Transverse colon (tissue), 4 donors: ENCODE measurements at places on chromosomes 4 and X. TPM values are rescaled to one million over a fixed set of nuclear protein-coding genes. Genes with fewer than 3 reads are reported as not detected.

DNA sequence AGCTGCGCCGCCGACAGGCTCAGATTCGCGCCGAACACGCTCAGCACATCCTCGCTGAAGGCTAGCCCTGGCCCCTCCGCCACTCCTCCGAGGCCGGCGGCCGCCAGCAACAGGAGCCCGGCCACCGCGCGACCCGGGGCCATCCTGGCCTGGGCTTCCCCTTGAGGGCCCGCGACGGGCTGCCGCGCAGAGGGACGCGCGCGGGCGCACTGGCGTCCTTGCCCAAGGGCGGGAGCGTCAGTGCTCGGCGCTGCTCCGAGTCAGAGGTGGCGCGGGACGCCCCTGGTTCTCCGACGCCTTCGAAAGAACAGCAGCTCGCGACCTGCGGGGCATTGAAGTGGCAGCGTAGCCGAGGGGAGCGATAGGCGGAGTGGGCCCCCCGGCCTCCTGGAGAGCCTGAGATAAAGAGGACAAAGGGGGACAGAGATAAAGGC is 745 bp downstream of the SLC39A8 start:
- DNase-seq = peak; percentile 71

- no peak for DNase-seq
Observed at GRCh38 chr4:168741281-168742173, 244.7 kb downstream of the PALLD start.

GRCh38 chr4:32073542-32073941 is 1353.4 kb downstream of the PCDH7 start:
- DNase-seq = no peak

DNA sequence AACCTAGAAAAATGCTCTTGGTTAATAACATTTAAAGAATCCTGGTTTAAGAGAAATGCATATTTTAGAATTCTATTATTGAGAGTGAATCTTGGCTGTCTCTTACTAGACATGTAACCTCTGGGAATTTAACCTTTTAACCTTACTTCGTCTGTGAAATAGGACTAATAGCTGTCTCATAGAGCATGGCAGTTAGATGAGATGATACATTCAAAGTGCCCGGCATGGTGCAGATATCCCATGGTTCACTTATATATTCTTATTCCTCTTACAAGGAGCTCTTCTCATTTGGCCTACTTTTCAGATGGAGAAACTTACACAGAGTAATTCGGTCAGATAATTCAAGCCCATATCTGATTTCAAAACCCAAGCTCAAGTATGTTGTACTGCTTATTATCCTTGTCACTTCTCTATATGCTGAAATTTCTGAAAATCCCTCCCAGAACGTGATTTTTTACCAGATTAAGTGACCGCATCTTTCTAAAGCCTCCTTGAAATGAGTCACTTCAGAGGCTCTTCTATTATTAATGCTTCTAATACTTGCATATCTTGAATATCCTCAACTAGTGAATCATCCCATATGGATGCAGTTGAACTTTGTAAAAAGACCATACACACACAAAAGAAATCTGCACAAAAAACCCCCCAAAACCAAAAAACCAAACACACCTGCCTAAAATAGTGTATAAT is 4.9 kb downstream of the CDKN2AIP start:
- no peak for DNase-seq

DNA sequence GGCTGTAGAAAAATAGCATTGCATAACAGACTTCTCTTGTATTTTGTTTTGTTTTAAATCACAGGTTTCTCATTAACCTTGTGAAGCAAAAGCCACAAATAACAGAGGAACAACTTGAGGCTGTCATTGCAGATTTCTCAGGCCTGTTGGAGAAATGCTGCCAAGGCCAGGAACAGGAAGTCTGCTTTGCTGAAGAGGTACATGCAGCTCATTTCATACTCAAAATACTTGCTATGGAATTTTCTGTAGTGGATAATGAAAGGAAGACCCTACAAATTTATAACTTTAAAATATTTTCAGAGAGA is 17.6 kb downstream of the AFP start:
- no peak for DNase-seq

DNA sequence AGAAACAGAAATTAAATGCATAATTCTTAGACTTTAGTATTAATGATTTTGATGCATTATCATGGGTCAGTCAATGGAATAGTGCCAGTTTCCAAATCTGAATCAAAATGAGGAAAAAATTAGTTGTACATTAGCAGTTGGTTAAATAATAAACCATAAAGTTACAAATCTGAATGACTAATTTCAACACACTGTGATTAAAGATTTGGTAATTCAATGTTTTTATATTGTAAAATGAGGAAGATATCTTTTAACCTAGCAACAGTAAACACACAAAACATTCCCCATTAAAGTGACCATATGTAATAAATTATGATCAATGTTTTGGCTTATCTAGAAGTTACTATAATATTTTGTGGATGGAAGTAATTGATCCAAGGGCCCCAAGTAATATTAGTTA is 1.6 kb downstream of the FBXO8 start:
- no peak for DNase-seq

GRCh38 chrX:88325634-88326033 is 421.4 kb upstream of the CPXCR1 start:
- no peak for DNase-seq

- no peak for DNase-seq
Observed at GRCh38 chr4:147674496-147674895, 9.5 kb downstream of the PRMT9 start.

DNA sequence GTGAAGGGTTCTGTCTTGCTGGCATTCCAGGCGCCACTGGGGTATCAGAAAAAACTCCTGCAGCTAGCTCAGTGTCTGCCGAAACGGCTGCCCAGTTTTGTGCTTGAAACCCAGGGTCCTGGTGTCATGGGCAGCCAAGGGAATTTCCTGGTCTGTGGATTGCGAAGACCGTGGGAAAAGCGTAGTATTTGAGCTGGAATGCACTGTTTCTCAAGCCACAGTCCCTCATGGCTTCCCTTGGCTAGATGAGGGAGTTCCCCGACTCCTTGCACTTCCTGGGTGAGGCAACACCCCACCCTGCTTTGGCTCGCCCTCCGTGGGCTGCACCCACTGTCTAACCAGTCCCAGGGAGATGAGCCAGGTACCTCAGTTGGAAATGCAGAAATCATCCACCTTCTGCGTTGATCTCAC is 40.1 kb downstream of the NOP14 start:
- DNase-seq = no peak

DNA sequence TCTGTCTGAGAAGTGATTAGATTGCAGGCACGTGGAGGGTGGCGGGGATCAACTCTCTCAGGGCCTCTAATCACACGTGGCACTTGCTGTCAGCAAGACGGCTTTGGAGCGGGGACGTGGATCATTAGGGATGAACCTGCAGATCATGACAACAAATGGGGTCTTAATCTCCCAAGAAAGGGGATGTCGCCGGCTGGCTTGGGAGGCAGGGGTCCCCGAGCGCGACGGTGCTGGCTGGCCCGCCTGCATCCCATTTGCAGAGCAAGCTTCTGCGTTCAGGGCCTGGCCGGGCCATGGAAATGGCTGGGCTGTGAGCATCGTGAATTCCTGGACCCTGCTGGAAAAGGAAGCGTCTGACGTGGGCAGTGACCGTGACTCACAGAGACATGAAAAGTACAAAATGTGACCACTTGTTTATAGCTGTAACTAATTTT is 85.1 kb upstream of the SHOX start:
- no peak for DNase-seq

DNA sequence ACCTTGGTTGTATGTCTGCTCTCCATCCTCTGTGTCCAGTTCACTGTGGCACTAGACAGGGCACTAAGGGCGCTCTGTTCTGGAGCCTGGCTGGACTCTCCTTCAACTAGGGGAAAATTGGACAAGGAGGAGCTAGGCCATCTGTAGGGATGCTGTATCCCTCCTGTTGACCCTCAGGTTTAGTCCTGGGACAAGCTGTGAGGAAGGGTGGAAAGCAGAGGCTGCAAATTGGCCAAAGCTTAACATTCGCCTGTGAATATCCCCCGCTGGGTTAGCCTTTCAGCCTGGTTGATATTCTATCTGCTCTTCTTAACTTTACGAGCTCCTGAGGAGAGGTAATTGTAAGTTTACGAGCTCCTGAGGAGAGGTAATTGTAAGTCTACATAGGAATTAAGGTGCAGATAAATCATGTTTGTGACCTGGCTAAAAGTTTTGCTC is 64.4 kb upstream of the ENPEP start:
- peak; percentile 24 for DNase-seq

DNA sequence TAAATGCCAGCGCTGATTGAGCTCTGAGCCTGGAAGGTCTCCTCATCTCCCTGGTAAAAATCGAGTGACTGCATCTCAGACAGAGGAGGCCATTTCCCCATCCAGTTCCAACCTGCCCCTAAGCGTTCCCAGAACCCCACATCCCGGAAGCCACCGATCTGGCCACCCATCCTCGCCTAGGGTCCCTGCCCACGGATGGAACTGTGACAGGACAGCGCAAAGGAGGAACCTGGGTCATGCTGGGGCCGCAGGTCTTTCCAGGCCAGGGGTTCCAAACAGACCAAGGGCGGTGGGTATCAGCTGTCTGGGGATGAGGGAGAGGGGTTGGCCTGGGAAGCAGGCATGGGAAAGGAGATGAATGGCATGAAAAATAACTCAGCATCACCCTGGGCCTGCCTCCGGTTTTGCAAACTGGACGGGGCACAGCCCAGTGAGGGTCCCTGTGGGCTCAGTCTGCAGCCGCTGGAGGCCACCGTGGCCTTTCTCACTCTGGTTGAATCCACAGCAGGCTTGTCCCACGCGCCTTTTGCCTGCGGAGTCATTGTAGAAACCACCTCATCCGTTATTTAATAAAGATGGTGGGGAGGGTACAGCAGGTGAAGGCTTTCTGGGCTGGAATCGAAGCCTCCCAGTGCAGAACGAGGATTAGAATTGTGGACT is 49.1 kb downstream of the ABLIM2 start:
- DNase-seq = no peak

DNA sequence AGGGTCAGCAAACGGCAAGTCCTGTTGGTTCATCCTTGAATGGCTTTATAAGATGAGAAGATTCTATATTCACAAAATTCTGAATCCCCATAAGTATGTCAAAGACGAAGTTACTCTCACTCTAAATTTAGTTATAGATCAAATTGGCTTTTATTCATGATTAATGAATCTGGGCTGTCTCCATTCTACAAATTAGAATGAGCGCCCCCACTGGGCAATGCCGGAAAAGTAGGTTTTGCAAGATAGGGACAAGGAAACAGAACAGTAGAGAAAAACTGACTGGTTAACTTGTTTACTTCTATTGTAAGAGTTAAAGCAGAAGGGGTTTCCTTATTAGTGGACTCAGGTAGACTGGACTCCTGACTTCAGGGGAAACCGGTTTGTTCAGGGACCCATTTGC is 100.3 kb downstream of the F11 start:
- DNase-seq = no peak

- DNase-seq = no peak
Observed at GRCh38 chr4:55754754-55755350, 64.7 kb upstream of the EXOC1L start.

- no peak for DNase-seq
Observed at GRCh38 chrX:154784149-154784995, 20.9 kb downstream of the MPP1 start.

GRCh38 chr4:37690976-37691375 is 4.8 kb upstream of the RELL1 start:
- DNase-seq = no peak

DNA sequence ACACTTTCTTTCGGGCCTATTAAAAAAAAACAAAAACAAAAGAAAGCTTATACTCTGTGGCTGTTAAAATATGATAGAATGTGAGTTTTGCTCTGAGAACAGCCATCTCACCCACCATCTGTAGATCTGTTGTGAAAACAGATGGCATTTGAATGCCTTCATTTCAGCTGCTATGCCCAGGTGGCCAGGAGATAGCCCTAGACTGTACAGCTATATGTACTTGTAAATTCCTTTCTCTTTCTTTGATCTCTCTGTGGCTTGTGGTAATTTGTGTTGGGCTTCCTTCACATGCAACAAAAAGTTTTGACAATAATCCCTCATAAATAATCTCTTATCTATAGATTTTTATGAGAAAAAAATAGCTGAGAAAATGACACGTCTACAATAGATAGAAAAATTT is 38.1 kb downstream of the PNPLA4 start:
- no peak for DNase-seq

- no peak for DNase-seq
Observed at GRCh38 chr4:123696687-123697086, 300.1 kb downstream of the SPRY1 start.

GRCh38 chrX:124240422-124240821 is 92.0 kb upstream of the TEX13D start:
- DNase-seq = no peak

GRCh38 chr4:6192245-6192644 is 8.1 kb downstream of the JAKMIP1 start:
- no peak for DNase-seq

DNA sequence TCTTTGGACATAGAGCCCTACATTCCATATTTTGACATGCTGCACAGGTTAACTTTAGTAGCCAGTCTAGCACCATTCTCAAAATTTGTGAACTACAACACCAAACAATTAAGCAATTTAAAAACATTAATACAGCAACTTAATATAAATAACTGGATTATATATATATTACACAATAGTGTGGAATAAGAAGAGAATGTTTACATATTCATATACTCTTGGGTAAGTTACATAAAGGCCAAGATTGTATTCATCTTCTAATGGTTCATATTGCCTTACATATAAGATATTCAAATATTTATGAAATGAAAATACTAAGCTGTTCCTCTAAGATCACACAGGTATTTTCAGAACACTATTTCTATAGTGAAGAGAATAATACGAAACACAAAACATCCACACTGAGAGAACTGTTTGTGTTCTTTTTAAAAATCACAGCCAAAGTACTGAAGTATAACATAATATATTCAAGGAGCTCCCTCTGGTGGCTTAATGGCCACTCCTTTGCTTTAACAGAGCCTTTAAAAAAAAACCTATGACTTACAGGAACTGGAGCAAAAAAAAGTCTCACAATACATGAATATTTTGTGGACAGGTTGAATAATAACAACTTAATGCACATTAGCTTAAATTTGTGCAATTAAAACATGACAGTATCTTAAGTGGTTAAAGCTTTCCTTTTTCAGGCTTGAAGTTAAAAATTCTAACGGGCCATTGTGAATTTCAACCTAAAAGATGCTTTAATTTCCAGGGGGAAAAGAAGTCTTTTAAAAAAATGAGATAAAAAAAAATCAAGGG is 46.2 kb downstream of the NEK1 start:
- peak; percentile 14 for DNase-seq

Gene TIGD4
- 0.14 TPM for total RNA-seq

Gene SNX12
- total RNA-seq = 51.4 TPM

Gene LRIT3
- 0.16 TPM for total RNA-seq

Gene IL2RG
- 231 TPM for total RNA-seq

Gene TCEAL9
- total RNA-seq = 18.3 TPM

Gene GAGE1
- total RNA-seq = not detected
